ENCODE measurements at places on chromosomes 11 and 22. TPM values are rescaled to one million over a fixed set of nuclear protein-coding genes. Genes with fewer than 3 reads are reported as not detected.
A peak's percentile ranks its signal among the peaks of the same experiment; 100 is the strongest.

DNA sequence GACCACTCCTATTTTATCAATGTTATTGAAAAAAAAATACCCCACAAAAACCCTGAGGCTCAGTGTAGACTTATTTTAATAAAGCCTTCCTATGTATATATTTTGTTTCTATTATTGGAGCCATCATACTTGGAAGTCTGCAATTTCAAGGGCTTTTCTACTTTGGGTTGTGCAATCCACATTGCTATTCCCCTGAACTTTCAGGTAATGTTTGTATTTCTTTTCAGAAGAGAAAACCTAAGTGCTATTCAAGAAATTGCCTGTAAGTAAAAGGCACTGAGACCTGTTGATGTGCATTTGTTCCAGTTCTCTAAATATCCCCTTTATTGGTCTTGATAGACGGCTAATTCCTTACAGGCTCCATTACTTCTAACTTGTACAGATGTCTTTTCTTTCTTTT lies 280.7 kb upstream of the RAG2 start:
- H3K4me1 ChIP-seq, result peaks cover 2% of the 10 kb centered on the region
- no peak for DNase-seq
- no peak overlapping the region for H3K27ac ChIP-seq
- no peaks in the 10 kb centered on the region for H3K27me3 ChIP-seq
- no peaks in the 10 kb centered on the region for H3K36me3 ChIP-seq

DNA sequence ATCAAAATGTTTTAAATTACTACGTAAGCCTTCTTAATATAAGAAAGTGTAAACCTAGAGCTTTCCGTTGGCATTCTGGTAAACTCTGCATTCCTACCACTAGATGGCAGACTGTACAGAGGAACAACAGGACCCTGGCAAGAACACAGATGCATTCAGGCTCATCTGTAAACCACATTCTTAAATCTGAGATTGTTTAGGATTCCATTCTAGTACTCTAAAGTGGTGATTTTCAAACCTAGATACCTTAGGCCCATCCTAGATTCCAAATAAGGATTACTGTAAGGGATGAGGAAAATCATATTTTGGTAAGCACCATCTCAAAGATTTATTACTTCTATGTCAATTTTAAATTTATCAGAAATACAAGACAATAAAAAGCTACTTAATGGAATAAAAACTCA lies 26.9 kb downstream of the PICALM start:
- H3K27ac ChIP-seq, result peak overlapping the region; percentile 23
- peak overlapping the region; percentile 2 for H3K4me3 ChIP-seq

The MAPK8IP2 gene
- total RNA-seq, result 0.22 TPM

The CDC45 gene
- 6.1 TPM for total RNA-seq

The AGBL2 gene
- total RNA-seq, result 0.44 TPM

GRCh38 chr11:36870361-36870760 lies 272.3 kb upstream of the RAG2 start:
- H3K4me3 ChIP-seq, result no peak overlapping the region
- H3K4me1 ChIP-seq, result peaks cover 4% of the 10 kb centered on the region
- DNase-seq, result no peak
- H3K27ac ChIP-seq, result no peak overlapping the region
- H3K27me3 ChIP-seq, result no peaks in the 10 kb centered on the region

DNA sequence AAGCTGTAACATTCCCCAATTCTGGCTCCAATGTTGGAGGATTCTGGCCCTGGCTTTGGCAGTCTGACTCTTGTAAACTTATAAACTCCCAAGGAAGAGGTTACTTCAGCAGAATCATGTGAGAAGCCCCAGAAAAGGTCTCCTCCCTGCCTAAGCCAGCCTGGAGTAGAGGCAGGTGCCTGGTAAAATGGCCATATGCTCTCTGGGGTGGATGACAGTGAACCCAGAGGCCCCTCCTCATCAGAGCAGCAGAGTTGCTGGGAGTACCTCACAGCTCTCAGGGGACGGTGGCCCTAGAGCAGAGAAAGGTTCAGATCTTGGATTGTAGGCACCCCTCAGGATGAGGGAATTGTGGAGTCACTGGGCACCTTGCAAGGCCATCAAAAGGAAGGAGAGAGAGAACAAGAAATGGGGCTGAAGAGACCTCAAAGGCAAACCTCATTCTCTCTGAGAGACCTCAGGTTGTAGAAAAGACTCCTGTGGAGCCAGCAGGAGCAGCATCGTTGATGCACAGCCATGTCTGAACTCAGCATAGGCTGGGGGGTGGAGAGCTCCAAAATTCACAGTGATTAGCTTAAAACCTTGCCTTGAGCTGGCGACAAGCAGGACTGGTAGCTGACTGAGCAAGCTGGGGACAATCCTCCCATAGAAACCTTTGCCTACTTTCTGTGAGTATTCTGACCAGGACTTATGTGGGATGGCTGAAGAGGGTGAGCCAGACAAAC lies 4.9 kb upstream of the P2RY6 start:
- peak overlapping the region; percentile 77 for H3K27ac ChIP-seq
- H3K4me3 ChIP-seq, result no peak overlapping the region
- peaks cover 11% of the 10 kb centered on the region for H3K27me3 ChIP-seq
- H3K4me1 ChIP-seq, result peaks cover 40% of the 10 kb centered on the region
- DNase-seq, result no peak

- H3K27me3 ChIP-seq, result peaks cover 20% of the 10 kb centered on the region
- DNase-seq, result no peak
- H3K4me1 ChIP-seq, result peaks cover 24% of the 10 kb centered on the region
- H3K36me3 ChIP-seq, result no peaks in the 10 kb centered on the region
- H3K4me3 ChIP-seq, result no peak overlapping the region
- no peak overlapping the region for H3K27ac ChIP-seq
Observed at GRCh38 chr11:17418444-17419081, 30.1 kb upstream of the KCNJ11 start.

The CRYBB2 gene
- total RNA-seq, result 0.09 TPM

DNA sequence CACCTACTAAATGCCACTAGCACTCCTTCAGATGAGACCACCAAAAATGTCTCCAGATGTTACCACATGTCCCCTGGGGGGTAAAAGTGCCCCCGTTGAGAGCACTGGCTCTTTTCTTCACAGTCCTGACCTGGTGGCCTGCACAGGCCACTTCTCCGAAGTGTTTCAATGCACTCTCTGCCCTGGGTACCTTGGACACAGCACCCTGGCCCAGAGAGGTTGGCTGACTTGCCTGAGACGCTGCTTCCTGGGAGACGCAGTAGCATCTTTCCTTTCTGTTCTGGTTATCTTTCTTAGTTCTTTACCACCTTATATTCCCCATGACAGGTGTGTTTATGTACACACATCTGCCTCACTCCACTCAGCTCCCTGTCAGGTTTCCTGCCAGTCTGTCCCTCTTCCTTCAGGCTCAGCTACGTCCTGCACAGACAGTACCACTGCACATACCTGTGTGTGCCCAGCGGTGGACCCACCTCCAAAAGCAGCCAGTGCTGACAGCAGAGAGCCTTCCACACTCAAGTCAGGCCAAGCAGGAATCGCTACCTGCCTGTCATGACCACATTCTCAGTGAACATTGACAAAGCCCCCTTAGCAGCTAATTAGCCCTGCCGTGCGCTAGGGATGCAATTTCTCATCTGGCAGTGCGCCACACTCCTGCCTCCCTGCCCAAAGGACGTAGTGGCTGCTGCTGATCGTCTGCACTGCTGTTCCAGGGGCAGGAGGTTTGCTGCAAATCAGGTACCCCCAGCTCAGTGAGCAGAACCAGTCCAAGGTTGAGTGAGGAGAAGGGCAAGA lies 39.0 kb downstream of the FAM83F start:
- no peak overlapping the region for H3K4me3 ChIP-seq
- peaks cover 2% of the 10 kb centered on the region for H3K27me3 ChIP-seq
- peaks cover 3% of the 10 kb centered on the region for H3K4me1 ChIP-seq
- DNase-seq, result no peak
- no peaks in the 10 kb centered on the region for H3K36me3 ChIP-seq

Data from muscle of leg (tissue), 16 donors.